Hippocampal formation (tissue), 2 donors: ENCODE measurements at places on chromosomes 11 and 22.

DNA sequence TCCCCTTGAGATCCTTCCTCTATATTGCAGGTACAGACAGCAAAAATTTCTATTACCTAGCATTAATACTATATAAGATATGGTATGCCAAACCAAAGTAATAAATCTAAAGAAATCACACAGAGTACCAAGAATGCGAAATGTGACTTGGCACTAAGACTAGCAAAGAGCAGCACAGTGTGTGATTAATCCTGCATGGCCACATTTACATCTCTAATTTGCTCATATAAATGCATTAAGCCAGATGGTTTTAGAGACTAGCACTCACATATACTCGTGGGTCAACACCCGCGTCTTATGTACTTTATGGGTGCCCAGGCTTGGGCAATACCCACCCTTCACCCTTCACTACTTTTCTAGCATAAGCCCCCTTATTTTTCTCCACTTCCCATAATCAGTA is 213.2 kb downstream of the TTC28 start:
- DNase-seq = no peak

DNA sequence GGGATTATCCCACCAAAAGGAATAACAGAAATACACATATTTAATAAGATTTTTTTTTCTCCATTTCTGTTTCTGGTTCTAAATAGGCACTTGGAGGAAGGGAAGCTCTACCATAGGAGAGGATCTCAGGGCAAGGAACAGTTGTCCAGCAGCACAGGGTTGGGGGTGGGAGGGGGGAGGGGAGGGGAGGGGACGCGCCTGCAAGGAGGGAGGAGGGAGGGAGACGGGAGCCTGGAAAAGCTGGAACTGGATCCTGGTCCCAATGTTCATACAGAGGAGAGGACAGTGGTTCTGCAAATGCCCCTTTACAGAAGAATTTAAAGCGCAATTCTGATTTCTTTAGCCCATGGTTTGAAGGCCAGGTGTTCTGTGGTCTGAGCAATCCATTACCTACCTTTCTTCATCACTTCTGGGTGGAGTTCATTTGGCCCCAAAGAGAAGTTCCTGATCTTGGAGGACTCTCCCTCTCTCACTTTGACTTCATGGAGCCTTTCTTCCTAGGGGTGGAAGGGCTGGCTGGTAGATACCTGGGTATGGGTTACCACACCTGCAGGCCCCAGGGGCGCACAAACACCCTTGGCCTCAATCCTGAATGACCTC is 348.9 kb upstream of the NCAM1 start:
- DNase-seq = no peak

DNA sequence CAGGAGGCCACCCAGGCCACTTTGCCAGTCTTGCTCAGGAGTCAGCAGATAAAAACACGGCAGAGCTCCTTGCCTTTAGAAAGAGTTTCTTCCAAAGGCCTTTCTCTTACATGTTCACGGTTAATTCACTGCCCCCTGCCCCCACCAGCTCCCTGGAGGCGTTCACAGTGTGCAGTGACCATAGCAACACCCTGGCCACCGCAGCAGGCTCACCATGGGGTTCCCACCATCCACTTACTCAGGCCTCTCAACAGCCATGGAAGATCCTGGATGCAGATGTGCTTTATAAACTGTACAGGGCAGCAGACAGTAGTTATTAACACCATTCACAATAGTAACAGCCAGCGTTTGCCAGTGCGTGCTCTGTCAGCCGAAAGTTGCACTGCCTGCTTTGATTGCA is 10.6 kb upstream of the MYO7A start:
- DNase-seq = no peak

- DNase-seq = no peak
Measured at GRCh38 chr22:20484948-20485683, 10.5 kb downstream of the KLHL22 start.

DNA sequence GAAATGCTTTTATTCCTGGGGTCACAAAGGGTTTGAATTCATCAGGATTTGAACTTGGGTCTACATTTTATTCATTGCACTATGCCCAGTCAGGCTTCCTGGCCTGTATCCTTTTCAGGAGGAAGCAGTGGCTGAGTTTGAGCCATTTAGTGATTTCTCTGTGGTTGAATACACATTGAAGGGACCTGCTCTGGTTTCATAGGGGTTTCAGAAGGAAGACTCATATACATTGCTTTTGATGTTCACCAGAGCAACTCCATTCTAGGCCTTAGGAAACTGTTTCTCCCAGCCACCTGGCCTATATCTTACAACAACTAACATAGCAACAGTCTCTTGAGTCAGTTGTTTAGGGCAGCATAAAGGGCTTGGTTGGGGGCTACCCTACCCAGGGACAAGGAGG is 165.7 kb downstream of the INSC start:
- no peak for DNase-seq

- DNase-seq = no peak
Measured at GRCh38 chr11:78925387-78925786, 350.7 kb upstream of the NARS2 start.

GRCh38 chr11:101863361-101863760 is 51.4 kb upstream of the CEP126 start:
- no peak for DNase-seq

DNA sequence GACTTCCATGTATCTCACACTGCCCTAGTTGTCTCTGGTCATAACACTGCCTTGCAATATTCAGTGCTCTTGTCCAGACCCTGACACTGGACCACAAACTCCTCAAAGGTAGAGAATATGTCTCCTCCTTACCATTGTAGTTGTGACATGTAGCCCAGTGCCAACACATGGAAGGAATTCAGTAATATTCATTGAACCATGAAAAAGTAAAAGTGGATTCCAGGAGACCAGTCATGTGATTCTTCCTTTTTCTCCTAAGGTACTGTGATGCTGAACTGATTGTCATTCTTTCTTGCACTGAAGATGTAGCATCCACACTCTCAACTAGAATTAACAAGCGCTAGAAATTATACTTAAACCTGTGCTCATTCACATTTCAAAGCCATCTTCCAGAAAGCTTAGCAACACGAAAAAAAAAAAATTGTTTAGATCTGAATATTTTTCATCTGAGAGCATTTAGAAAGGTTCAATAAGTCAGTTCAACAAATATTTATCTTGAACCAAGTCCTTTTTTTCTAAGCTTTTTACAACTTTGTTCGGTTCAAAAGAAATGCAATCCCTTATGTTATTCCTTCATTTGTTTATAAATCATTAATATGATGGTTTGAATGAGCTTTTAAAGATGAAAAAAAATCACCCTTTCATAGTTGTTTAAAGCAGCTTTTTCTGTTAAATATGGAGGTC is 224.7 kb upstream of the BLID start:
- no peak for DNase-seq

GRCh38 chr11:115630214-115630613 is 126.0 kb upstream of the CADM1 start:
- DNase-seq = no peak

DNA sequence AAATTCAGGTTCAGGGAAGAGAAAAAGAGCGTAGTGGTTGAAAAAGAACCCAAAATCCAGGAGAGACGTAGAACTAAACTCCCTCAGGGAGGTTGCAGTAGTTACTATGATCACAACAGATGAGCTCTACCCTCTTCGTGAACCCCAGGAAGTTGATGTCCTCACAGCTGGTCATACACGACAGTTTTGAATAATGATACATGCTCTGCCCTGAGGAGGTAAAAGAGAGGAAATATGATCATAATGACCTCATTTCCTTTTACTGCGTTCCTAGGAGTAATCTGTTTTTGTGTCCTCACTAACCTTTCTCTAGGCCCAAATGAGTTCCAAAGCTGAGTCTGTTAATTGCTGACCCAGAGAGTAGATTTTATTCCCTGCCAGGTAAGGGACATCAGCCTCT is 1.3 kb downstream of the PATE2 start:
- no peak for DNase-seq

DNA sequence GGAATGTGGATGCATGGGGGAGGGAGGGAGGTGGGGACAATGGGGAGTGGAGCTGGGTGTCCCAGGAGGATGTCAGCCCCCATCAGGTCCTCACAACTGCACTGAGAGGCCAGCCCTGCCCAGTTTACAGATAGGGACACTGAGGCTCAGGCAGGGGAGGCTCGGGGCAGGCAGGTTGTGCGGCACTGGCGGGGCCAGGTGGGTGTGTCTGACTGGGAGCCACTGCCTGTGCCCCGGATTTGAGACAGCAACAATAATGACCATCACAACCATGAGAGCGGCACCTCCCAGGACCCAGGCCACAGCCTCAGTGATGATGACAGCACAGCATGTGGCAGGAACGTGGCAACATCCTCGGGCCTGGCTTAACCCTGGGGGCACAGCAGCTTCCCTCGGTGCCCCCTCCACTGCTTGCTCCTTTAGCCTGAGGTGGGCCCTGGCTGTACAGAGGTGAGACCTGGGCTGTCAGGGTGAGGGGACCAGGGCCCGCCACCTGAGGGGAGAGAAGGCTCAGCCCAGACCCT is 32.0 kb downstream of the SHISAL1 start:
- no peak for DNase-seq

- DNase-seq = no peak
Measured at GRCh38 chr11:64711138-64711955, 11.7 kb downstream of the NRXN2 start.

DNA sequence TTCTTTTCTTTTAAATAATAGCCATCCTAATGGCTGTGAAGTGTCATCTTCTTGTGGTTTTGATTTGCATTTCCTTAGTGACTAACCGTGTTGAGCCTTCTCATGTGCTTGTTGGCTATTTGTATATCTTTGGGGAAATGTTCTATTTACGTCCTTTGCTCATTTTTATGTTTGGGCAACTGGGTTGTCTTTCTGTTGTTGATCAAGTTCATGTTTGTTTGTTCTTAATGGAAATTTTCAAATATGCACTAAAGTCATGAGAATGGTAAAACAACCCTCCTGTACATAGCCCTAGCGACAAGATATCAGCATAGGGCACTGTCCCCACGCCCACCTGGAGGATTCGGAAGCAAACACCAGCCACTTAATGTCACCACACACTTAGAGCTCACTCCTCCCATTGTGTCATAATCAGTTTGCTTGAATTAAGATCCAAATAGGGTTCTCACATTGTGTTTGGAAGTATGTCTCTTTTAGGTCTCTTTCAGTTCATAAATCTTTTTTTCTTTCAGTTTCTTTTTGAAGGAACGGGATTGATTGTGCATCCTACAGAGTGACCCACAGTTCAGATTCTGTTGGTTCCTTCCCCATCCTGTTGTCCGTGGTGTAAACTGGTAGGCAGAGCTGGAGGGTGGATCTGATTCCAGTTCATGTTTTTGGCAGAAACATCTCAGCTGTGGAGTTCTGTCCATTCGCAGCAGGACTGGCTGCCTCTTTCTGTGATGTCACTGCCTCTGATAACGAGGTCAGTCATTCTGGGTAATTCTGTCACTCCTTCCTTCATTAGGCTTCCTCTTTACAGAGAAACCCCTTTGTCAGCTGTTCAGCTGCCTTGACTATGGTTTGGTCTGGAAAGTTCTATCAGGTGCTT is 26.4 kb upstream of the ADORA2A start:
- no peak for DNase-seq

DNA sequence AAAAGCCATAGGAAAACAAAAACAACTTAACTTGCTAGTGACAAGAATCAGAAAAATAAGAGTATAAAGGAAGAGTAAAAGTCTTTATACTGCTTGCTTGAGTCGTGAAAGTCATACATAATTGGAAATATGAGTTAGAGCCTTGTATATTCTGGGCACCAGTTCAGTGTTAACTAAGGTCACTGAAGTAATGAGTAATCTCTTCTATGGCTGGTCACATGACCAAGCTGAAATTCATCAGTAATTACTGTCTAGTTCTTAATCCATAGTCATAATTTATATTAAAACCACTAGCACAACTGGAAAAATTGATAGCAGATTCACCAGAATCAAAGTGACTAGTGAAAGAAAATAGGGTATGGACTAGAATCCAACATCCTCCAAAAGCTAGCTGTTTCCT is 84.4 kb upstream of the SLC5A12 start:
- no peak for DNase-seq

GRCh38 chr11:12581923-12582322 is 92.3 kb upstream of the TEAD1 start:
- no peak for DNase-seq

- peak; percentile 82 for DNase-seq
Measured at GRCh38 chr11:102452461-102453301, at the start of gene TMEM123. TSS of gene TMEM123 (minus strand) at chr11:102452765. CDS start at chr11:102452623, 142 bp downstream.

DNA sequence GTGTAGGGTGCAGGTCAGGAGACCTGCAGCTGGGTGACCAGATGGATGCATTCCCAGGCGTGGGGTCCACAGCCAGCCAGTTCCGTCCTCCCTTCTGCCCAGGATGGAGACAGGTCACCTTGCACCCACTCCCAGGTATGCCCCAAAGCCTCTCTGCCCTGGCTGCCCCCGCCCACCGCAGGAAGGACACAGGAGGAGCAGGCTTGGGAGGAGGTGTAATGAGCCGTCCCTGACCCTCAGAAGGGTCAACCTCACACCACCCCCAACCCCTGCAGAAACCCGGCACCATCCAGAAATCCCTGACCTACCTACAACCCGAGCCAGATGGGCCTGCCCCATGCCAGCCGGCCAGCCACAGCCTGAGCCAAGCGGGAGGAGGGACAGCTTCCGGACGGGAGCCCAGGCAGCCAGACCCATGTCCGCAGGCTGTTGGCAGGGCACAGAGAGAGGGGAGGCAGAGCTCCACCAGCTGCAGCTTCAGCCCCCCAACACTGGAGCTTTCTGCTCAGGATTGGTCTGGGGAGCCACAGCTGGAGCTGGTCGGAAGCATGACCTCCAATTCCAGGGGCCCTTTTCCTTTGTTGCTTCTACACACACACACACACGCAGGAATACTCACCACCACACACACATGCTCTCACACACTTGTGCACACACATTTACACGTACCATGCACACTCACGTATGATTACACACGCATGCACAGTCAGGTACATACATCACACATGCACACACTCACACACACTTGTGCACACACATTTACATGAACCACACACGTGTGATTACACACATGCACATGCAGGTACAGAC is 5.3 kb downstream of the IFITM10 start:
- peak; percentile 10 for DNase-seq

- peak; percentile 6 for DNase-seq
Measured at GRCh38 chr11:47941907-47942558, 38.3 kb upstream of the PTPRJ start.

DNA sequence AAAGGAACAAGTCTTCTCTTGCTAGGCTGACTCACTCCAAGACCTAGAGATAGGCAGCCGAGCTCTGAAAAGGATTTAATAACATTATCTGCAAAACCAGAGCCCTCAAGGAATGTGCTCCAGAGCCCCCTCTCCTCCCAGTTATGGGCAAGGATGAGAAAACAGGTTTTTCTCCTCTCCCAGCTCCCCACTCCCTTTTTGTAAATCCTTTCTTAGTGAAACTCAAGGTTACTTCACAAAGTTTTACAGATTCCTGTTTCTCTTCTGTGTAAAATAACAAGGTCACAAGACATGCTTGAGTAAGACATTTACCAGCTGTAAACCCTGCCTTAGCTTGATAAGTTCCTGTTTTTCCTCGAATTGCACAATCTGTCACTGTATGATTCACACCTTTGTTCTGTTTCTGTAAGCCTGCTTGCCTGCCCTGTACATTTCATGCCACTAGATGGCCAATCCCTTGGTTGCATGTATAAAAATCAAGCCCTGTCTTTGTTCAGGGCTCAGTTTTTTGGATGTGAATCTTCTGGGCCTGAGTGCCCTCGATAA is 489.4 kb downstream of the KCNA4 start:
- no peak for DNase-seq
